ENCODE measurements at places on chromosomes 12 and 14. TPM values are rescaled to one million over a fixed set of nuclear protein-coding genes. Genes with fewer than 3 reads are reported as not detected.

GRCh38 chr14:61355892-61356325, 34.5 kb downstream of the PRKCH start:
- no peak for DNase-seq

DNA sequence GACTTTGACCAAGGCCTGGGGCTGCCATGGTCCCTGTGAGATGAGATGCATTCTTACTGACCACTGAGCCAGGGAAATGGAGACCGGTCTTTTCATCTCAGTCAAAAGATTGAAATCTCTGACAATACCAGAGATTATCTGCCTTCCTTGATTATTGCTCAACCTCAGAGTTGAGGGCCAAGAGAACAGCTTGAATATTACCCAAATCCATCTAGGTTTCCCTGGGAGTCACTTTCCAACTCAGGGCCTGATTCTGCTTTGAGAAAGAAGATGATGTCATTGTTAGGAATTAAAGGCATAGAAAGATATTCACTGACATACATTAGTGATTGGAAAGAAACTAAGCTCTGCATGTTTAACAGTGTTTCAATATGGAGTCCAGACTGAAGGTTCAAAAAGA, 515.9 kb upstream of the TBX3 start:
- no peak for DNase-seq

GRCh38 chr14:24941719-24942118, 108.2 kb downstream of the STXBP6 start:
- no peak for DNase-seq

GRCh38 chr12:50749459-50749882, 14.4 kb upstream of the ATF1 start:
- DNase-seq = no peak

The EPYC gene
- not detected for total RNA-seq

DNA sequence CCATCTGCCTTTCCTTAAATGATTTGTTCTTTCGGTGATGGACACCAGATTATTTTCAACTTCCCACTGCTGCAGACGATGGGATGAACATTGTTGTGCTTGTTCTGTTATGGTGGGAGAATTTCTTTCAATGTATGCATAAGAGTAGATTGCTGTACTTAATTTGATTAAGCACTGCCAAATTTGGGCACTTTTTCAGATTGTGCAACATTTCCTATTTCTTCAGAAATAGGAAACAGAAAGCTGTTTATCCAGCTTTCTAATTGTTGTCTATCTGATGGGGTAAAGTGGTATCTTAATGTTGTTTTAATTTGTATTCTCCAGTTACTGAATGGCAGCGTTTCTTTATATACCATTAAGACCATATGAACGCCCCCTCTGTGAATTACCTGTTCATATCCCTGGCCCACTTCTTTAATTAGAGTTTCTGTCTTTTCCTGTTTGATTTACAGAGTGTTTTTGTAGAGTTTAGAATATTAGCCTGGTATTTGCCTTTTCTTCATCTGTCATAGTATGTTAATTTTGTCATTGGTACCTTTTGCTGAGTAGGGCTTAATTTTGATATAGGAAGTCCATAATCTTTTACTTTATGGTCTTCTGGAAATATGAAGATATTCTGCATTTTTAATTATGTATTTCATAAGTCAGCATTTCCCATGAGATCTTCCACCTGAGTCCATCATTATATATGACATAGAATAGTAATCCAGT, 59.6 kb downstream of the DIP2B start:
- no peak for DNase-seq

The PDE3A gene
- total RNA-seq = 4.9 TPM

- DNase-seq = no peak
These were observed 82.9 kb upstream of the CLMN start for GRCh38 chr14:95402578-95402977.

The DEGS2 gene
- total RNA-seq = 0.41 TPM

GRCh38 chr12:2486796-2487195, 308.0 kb upstream of the FKBP4 start:
- no peak for DNase-seq

- DNase-seq = no peak
These were observed 268.1 kb downstream of the EGLN3 start for GRCh38 chr14:33682760-33683159.

The CHPT1 gene
- 24.5 TPM for total RNA-seq

GRCh38 chr12:68100241-68100640, 59.3 kb downstream of the IFNG start:
- no peak for DNase-seq

GRCh38 chr12:53659011-53659551, 16.8 kb downstream of the ATP5MC2 start:
- DNase-seq = peak; percentile 50

- peak; percentile 64 for DNase-seq
These were observed at the start of gene LDHB for GRCh38 chr12:21657326-21658077. LDHB (minus strand) TSS chr12:21657842; CDS start chr12:21654671, 3,171 bp downstream.

GRCh38 chr14:101118746-101119591, 215.4 kb upstream of the RTL1 start:
- DNase-seq = no peak

DNA sequence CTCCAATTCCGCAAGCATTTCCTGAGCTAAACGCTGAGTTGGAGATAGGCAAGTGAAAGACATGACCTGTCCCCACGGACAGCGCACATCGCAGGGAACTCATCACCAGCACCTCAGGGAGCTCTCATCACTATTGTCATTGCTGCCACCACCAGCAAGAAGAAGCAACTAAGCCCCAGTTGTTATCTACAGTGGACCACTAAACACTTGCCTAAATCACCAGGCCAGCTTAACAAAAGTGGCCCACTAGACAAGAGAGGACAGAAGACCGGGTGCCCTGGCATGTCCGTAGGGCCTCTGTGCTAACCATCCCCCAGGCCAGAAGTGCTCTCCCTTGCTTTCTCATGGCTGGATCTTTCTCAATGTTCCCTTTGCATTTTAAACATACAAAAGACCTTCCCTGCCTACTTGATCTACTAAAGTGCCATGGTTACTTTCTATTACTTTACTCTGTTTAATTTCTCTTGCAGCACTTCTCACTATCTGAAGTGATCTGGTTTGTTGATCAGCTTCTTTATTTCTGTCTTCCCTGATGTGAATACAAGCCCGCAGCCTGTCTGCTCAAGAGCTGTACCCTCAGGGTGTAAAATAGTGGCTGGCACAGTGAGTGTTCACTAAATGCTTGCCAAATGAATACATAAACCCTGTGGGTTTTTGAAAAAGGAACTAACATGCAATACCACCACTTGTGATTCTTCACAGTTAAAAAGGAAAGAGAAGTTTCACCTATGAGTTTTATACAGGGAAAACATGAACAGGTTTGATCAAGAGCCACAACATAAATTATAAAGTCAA, 60.9 kb upstream of the RFLNA start:
- DNase-seq = no peak

DNA sequence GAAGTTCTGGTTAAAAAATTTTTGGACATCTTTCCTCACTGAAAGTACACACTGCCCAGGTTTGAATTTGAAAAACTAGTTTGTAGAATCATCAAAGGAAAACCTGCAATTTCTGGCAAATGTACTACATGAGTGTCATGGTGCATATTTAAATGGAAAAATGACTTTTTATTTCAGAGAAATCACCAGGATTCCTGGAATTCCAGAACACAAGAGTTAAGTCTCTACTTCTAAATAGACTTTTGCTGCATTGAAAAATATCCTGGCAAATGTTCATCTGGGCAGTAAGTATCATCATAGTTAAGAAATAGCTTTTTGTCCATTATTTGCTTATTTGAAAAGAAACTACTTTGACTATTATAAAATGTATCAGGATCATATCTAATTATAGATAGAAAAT, 275.1 kb downstream of the PRKD1 start:
- no peak for DNase-seq

- DNase-seq = no peak
These were observed 113.6 kb downstream of the TAOK3 start for GRCh38 chr12:118259079-118259478.

GRCh38 chr14:93036652-93037345, 78.9 kb downstream of the ITPK1 start:
- peak; percentile 63 for DNase-seq

DNA sequence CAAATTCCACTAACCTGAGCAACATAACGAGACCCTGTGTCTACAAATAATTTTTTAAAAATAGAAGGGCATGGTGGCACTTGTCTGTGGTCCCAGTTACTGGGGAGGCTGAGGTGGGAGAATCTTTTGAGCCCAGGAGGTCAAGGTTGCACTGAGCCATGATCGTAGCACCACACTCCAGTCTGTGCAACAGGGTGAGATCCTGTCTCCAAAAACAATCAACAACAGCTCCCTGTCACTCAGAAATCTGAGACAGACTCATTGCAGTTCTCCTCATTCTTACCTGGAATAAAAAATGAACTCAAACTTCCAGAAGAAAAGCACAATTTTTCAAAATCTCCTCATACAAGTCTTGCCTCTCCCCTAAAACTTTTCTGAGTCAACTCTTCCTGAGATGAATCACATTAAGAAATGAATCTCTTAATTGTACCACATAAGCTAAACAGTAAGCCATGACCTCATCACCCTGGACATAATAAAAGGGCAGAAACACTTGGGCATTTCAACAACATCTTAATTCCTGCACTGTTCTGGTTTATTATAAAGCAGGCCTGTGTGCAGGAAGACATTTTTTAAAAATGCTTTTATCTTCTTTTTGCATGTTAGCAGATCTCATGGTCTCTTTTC, 214.3 kb upstream of the CDKN3 start:
- DNase-seq = no peak

The KCNA5 gene
- 11.4 TPM for total RNA-seq

- DNase-seq = no peak
These were observed 5.9 kb upstream of the CYP46A1 start for GRCh38 chr14:99678198-99678597.

The AVPR1A gene
- total RNA-seq = 14.3 TPM

DNA sequence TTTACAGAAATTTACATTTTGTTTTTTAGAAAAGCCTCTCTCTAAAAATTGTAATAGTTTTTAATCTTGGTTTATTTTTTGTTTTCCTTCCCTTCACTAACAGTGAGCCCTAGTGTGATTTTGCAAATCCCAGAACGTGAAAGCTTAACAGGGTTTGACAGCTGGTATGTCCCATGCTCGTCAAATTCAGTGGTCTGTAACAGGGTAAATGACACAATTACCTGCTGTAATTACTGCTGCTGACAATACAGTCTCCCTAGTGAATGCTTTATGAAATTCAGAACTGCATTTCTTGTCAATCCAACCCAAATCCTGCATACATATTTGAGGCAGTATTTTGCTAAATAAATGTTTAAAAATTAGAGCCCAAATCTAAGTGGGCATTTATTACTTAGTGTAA, 249.2 kb downstream of the NELL2 start:
- DNase-seq = no peak

DNA sequence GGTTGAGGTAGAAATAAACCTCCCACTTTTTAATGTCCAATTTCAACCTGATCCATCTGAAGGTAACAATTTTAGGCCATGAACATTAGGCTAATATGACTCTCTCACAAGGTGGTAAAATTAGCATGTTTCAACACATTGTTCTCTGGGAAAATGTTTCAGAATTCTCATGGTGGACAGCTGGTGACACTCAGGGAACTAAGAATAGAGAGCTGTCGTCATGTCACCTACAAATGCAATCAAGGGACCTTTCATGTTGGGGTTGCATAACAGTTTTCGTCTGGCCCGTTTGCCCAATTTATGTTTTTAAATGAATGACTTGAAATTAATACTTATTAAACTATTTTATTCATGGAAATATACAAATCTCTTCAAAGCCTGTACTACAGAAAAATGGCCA, 180.7 kb upstream of the PRICKLE1 start:
- DNase-seq = no peak

DNA sequence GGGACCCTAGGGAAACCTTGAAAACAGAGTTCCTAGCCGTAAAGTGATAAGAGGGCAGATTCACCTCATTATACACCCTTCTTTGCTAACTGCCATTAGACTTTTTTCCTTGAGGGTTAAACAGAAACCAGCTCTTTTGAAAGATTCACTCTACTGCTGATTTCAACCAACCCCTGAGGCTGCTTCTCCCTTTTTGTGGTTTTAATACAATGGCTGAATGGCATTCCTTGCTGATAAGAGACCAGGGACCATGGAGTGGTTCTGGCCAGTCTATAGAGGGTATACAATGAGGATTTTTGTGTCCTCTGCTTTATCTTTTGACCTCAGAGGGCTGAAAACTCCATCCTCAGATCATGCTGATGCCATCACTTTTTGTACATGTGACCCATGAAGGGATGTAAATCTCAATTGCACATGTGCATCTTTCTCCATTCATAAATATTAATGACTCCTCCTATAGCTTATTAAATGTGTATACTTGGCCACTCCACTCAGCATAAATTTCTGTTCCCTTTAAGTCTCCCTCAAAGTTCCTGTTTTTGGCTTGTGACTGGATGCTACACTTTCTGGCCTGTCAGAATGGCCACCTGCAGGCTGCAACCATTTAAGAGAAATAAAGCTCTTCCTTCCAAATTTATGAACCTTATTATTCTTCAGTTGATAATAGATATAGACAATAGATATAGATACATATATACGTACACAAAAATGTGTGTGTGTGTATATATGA, 233.8 kb upstream of the SEL1L start:
- DNase-seq = no peak

The TRHDE gene
- 40.4 TPM for total RNA-seq

The WSCD2 gene
- 2.9 TPM for total RNA-seq

DNA sequence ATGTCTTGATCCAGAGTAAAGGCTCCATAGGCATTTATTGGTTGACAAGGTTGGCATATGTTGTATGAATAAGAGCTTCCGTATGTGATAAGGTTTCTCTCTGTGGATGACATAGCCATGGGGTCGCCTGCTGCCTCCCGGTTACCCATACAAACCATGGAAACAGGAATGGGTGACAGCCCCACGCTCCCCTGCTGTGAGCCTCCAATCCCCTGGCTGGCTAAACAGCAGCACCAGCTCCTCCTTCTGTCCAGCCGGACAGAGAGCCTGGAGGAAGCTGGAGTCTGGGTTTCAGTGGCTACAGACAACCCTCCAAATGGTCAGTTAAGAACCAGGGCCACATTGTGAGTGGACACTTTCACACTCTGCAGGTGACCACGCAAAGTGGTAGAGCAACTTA, 131.1 kb downstream of the CALM1 start:
- DNase-seq = no peak

DNA sequence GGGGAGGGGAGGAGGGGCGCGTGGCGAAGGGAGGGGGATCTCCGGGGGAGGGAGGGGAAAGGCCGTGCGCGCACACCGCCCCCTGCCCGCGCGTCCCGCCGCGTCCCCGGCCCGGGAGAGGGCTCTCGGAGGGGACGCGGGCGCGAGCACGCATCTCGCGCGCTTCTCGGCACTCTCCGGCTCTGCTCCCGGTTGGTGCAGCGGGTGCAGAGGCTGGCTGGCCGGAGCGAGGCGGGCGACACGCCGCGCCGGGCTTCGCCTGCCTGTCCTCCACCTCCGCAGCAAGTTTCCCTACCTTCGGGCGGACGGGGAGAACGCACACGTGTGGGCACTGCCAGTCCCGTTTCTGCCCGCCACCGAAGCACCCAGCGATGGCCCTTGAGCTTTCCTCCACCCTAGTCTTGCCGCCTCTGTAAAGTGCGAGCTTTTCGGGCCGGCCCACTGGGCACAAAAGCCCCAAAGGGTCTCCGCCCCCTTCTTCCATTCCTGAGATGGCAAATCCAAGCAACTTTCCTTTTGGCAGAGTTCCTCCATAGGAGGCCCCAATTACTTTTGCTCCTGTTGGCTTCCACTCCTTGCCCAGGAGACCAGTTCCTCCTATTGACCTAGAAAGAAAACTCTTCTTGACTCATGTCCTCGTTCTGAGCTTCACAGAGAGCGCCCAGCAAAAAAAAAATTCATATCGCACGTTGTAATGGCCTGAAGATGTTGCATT, 363 bp upstream of the CSAD start:
- DNase-seq = peak; percentile 89
